ENCODE measurements at places on chromosomes 5 and 9.
A peak's percentile ranks its signal among the peaks of the same experiment; 100 is the strongest.

DNA sequence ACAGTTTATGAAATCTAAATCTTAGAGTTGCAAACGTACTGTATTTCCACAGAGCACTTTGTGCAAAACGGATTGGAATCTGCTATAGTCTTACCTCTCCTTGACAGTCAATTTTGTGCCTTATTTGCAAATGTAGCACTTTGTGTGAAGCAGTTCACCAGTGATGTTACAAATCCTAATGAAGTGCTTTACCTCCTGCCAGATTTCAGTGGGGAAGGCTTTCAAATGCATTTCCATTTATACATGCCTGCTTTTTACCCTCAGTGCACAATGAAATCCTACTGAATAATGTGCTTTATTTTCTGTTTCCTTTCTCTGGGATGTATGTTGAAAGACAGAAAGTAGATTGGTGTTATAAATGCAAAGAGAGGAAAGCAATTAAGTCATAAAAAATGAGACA is 2141.6 kb upstream of the C9orf72 start:
- DNase-seq, result no peak

DNA sequence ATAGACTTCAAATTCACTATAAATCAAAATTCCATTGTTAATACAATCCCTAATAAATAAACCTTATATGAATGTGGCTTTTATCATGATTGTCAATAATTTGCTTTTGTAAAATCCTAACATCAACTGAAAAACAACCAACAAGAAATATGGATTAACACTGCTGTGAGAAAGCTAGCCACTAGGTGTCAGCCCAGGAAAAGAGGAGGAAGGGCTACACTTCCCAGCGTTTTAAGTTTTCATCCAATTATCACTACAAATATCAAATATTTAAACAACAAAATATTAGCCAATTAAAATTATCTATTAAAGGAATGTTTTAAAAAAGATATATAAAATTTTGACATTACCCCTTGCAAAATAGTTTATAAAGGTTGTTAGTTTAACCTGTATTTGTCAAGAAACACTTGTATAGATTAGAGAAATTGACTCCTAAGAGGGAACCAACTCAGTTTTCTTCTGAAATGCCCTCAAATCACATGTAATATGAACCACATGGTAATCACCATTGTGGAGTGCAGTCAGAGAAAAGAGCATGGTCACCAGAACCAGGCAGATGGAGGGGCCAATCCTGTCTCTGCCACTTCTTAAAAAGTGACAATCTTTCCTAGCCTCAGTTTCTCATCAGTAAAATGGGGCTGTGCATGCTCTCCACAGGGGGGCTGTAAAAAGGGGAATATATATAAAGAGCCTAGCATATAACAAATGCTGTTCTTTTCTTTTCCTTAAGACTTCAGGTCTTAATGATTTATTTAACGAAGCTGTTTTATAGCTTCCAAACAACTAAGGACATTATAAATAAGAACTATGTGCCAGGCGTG is 188.2 kb downstream of the CRB2 start:
- DNase-seq, result peak; percentile 31

DNA sequence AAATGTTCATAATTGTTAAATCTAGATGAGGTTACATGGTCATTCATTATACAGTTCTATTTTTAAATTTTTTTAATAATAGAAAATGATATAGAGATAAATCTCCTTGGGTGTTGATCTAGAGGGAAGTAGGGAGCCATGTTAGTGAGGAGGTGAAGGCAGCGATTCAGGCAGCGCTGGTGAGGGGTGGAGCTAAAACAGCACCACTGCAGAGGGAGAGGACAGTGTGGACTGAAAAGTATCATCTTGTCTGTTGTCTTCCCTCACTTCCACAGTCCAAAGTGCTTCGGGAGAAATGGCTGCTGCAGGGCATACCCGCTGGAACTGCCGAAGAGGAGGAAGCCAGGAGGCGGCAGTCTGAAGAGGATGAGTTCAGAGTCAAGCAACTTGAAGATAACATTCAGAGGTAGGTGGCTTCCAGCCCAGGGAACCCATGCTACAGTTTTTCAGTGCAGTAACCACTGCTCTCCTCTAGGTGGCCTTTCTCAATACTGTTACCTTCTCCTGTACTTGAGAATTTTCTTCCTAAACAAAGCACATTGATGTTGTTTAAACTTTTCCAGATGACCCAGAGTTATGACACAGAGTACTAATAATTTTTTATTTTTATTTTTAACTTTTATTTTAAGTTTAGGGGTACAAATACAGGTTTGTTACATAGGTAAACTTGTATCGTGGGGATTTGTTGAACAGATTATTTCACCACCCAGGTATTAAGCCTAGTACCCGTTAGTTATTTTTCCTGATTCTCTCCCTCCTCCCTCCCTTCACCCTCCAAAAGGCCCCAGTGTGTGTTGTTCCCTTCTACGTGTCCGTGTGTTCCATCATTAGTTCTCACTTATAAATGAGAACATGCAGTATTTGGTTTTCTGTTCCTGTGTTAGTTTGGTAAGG is 100.5 kb downstream of the PALM2AKAP2 start:
- peak; percentile 36 for DNase-seq

GRCh38 chr9:5671711-5672353 is 42.9 kb downstream of the RIC1 start:
- peak; percentile 55 for DNase-seq

DNA sequence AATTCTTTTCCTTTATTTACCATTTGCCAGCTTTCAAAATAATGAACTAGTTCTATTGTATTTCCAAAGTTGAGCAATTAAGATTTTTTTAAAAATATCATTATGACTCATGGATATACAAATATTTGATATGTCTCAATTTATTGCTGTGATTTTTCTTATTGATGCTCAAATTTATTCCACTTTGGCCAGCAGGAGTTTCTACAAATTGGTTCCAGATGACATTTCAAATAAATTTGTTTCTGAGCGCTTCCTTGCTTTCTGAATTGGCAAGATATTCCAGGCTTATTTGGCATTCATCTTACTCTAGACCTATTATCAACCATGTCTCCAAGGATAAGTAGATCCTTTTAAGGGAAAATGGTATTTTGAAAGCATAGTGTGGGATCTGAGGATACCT is 58.5 kb upstream of the TJP2 start:
- DNase-seq, result no peak

GRCh38 chr9:126528111-126528510 is 85.6 kb upstream of the LMX1B start:
- no peak for DNase-seq

DNA sequence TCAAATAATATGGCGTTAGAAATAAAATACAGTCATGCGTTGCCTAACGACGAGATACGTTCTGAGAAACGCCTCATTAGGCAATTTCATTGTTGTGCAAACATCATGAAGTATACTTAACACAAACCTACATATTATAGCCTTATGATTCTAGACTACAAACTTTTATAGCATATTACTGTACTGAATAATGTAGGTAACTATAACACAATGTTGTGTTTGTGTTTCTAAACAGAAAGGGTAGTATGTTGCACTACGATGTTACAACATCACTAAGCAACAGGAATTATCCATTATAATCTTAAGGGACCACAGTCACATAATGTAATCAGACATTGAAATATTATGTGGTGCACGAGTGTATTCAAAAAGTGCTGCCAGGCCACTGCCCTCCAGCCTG is 3.0 kb upstream of the SMC2 start:
- no peak for DNase-seq

GRCh38 chr5:14753292-14753691 is 88.8 kb downstream of the OTULIN start:
- no peak for DNase-seq

DNA sequence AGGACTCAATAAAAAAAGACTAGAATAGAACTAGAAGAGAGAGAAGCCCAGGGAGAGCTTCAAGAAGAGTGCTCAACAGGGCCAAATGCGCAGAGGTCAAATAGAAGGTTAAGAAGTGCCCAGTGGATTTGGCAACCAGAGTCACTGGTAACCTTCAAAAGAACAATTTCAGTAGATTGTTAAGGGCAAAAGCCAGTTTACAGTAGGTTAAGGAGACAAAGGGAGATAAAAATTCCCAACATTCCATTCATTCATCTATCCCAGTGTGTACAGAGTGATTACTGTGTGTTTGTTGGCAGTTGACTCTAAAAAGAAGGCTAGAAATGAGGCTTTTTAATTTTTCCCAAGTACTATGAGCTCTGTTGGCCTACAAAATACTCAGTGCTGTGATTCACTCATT is 69.4 kb downstream of the RIGI start:
- DNase-seq, result no peak

DNA sequence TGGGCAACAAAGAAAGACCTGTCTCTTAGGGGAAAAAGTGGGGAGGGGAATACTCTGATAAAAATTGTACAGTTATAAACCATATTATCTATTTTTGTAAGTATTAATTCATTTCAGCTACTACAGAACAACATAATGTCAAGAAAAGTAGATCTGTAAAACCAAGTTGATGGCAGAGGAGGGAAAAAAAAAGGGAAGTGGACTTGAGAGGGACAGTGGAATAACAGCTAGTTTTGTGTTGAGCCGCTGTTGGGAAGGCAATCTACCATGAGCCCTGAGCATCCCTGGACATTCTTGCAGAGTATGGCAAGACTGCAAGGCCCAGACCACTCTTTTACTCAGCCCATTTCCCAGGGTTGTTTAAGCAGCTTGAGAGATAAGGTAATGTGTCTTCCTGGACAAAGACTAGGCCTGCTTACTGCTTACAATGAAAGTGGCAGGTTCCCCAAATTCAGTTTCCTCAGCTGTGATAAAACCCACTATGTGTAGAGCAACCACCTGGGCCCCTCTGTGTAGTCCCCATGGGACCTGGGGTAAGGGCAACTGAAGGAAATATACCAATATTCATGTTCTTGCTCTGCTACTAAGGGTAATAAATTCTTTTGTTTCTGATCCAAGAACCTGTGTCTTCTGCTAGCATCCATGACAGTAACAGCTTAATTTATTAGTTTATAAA is 25.0 kb downstream of the CEP120 start:
- no peak for DNase-seq

- no peak for DNase-seq
Measured at GRCh38 chr5:66066826-66067225, 77.3 kb upstream of the SREK1 start.

DNA sequence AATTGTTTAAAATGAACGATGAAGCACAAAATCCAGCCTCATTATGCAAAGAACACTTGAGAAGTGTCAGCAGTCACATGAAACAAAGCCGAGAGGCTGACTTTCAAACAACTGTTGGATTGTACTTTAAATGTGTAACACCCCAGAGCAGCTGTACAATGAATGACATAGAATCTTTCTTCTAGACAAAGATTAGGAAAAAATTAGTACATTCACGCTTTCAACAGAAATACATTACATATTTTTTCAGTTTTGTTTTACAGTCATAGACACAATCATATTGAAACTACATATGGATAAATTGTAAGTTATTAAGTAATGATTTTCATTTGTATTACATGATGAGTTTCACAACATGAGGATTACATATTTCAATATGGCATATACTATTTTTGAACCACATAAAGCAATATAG is 10.6 kb upstream of the AGXT2 start:
- DNase-seq, result no peak
